Activated CD8-positive, alpha-beta T cell treated with anti-CD3 and anti-CD28 coated beads, Interleukin-2, amount 10 ng/mL, durations not matched to agents 7 days and 5 days (primary cell): ENCODE measurements at places on chromosomes 6 and 20. TPM values are rescaled to one million over a fixed set of nuclear protein-coding genes. Genes with fewer than 3 reads are reported as not detected.

TCP11 gene
- not detected for total RNA-seq

PRL gene
- total RNA-seq = not detected

ZSCAN12 gene
- total RNA-seq = 11.4 TPM

MRAP2 gene
- not detected for total RNA-seq

TRAPPC3L gene
- total RNA-seq = not detected

OR2J3 gene
- total RNA-seq = not detected

RIPOR3 gene
- not detected for total RNA-seq

GTSF1L gene
- not detected for total RNA-seq

OLIG3 gene
- 0.34 TPM for total RNA-seq
